ENCODE measurements at places on chromosomes 3 and 15.

GRCh38 chr3:56369914-56370313 lies 98.4 kb downstream of the ERC2 start:
- no peak for DNase-seq

GRCh38 chr15:29128671-29129070 lies 141.0 kb downstream of the NSMCE3 start:
- DNase-seq: no peak

DNA sequence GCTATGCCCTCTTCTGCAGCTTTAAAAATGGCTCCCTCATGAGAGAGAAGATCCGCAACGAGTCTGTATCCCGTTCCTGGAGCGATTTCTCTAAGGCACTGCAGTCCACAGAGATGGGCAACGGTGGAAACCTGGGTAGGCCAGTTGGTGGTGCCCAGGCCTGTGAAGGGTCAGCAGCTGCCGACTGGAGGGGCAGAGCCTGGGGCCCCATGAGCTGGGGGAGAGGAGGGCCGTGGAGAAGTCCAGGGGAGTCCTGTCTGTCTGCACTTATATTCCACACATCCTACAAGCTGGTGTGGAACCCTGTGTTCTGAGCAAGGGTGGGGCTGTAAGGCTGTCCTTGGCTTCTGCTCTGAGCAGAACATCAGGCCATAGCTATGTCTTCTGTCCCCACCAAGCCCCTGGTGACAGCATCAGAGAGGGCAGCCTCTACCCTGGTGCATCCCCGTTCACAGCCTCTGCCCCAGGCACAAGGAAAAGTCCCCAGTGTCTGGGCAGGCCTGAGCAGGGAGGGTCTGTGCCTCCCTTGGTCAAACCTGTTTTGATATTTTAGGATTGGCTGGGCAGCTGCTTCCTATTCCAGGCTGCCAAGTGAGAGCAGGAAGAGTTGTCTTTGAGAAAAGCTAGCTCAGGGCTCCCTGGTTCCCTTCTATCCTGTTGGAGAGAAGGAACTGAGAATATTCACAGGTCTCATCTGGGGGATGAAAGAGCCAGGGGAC lies 29.7 kb downstream of the XYLB start:
- DNase-seq: no peak

DNA sequence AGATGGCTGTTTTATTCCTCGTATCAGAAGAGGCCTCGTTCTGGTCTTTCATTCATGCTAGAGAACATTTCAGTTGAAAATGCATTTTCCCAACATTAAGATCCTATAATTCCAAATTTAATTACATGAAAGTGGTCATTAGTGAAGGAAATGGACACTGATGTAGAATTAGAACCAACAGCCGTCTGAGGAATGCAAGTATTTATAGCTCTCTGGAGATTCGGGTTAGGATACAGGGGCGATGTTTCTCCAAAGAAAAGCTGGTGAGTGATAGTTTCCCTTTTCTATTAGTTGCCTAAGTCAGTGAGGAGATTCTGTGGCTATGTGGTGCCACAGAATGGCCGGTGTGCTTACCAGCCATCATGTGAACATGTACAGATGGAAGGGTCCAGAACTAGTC lies 109.0 kb upstream of the IL12A start:
- DNase-seq: no peak

- DNase-seq: no peak
Measured at GRCh38 chr3:127036209-127037020, 53.5 kb downstream of the PLXNA1 start.

- DNase-seq: peak; percentile 61
Measured at GRCh38 chr15:40929660-40930429, 705 bp downstream of the DLL4 start.

DNA sequence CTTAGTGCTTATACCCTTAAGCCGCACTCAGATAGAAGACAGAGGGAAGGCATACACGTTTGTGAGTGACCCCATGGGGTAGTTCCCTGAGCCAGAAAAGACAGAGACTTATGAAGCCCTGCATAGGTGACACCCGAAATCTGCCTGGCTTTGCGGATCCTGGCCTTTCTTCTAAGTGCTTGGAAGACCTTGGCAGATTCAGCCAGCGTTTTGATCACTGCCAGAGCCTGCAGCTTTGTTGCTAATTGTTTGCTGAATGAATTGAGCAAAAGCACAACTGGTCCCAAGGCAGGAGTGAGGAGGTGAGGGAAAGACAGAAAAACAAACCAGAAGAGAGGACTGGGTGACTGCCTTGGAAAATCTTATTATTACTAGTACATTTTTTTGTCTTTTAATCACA lies 168.3 kb upstream of the ICE2 start:
- DNase-seq: no peak

- no peak for DNase-seq
Measured at GRCh38 chr3:158909870-158910269, 108.0 kb downstream of the MFSD1 start.

DNA sequence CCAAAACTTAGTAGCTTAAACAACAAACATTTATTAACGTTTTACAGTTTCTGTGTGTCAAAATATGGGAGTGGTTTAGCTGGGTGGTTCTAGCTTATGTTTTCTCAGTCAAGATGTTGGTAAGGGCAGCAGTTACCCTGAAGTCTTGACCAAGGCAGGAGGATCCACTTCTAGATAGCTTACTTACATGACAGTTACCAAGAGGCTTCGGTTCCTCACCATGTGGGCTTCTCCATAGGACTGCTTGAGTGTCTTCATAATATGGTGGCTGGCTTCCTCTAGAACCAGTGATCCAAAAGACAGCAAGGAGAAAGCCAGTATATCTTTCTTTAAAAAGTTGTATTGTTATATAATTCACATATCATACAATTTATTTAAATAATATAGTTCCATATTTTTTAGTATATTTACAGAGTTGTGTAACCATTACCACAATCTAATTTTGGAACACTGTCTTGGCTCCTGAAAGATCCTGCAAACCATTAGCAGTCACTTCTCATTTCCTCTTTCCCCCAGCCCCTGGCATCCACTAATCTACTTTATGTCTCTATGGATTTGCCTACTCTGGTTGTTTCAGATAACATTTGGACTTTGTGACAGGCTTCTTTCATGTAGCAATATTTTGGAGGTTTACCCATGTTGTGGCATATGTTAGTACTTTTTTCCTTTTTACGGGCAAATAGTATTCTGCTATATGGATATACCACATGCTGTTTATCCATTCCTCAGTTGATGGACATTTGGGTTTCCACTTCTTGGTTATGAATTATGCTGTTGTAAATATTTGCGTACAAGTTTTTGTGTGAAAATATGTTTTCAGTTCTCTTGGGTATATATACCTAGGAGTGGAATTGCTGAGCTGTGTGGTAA lies 33.3 kb downstream of the MAPK6 start:
- DNase-seq: no peak

DNA sequence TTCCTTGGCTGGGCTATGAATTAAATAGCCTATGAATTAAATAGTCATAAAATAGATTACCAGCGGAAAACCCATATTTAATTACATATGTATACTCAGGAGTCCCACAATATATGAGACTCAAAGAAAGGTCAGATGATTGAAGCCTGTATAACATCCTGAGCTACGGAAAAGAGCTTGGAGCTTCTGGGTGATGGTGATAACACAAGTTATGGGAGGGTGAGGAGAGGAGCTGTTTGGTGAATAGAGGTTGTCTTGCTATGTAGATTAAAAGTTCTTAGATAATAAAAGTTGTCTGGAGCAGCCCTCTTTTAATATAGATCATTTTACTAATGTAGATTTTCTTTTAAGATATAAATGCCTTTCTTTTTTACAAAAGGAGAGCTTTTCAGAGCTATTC lies 1.8 kb downstream of the PML start:
- DNase-seq: no peak

DNA sequence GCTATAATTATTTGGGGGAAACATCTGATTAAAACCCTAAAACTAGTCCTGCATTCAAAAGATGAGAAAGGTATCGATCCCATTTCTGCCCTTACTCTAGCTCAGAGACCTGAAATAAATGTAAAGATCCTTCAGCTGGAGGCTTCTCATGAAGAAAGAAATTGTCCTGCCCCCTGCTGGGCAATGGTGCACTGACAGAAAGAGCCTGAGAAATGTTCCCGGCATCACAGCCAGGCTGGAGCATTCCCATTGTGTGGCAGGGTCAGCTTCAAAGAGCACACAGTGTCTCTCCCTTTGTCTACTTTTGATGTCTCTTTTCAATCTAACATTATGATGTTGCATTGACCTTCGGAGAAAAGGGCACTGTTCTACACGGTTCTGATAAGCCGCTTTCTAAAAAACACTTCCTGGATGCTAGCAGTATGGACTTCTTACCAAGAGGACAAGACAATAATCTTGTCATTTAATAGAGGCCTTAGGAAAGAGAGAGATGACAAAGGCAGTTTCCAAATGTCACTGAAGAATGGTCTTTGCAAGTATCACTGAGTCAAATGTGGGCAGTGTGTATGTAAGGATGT lies 287.5 kb downstream of the MAGI1 start:
- peak; percentile 37 for DNase-seq

GRCh38 chr3:37770938-37771918 lies 90.5 kb upstream of the CTDSPL start:
- DNase-seq: no peak

DNA sequence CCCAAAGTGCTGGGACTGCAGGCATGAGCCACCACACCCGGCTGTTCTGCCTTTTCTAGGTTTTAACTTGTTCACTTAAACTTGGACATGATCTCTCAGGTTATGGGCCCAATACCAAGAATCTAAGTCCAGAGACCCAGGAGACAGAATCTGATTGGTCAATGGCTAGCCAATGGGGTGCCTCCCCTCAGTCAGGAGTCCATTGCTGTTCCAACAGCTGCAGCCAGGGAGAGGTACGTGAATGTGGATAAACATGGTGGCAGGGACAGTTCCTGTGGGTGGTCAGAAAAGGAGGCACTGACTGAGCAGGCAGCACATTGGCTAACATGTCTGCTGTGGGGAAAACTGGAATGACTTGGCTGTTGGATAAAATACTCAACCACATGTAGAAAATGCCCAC lies 140.3 kb downstream of the RPLP1 start:
- no peak for DNase-seq

GRCh38 chr3:57100046-57100695 lies 39.7 kb downstream of the SPATA12 start:
- DNase-seq: peak; percentile 81

GRCh38 chr3:118564800-118565199 lies 469.8 kb downstream of the IGSF11 start:
- DNase-seq: no peak

GRCh38 chr15:35381328-35381727 lies 164.6 kb downstream of the DPH6 start:
- DNase-seq: no peak

- no peak for DNase-seq
Measured at GRCh38 chr3:160477750-160478149, 28.2 kb upstream of the TRIM59 start.

- no peak for DNase-seq
Measured at GRCh38 chr15:48571510-48571909, 74.0 kb downstream of the FBN1 start.

GRCh38 chr3:68802111-68802870 lies 130.1 kb downstream of the TAFA4 start:
- DNase-seq: no peak

GRCh38 chr15:28112101-28112760 lies 13.1 kb upstream of the OCA2 start:
- DNase-seq: no peak

- no peak for DNase-seq
Measured at GRCh38 chr3:15023719-15024118, 41.4 kb downstream of the MRPS25 start.

DNA sequence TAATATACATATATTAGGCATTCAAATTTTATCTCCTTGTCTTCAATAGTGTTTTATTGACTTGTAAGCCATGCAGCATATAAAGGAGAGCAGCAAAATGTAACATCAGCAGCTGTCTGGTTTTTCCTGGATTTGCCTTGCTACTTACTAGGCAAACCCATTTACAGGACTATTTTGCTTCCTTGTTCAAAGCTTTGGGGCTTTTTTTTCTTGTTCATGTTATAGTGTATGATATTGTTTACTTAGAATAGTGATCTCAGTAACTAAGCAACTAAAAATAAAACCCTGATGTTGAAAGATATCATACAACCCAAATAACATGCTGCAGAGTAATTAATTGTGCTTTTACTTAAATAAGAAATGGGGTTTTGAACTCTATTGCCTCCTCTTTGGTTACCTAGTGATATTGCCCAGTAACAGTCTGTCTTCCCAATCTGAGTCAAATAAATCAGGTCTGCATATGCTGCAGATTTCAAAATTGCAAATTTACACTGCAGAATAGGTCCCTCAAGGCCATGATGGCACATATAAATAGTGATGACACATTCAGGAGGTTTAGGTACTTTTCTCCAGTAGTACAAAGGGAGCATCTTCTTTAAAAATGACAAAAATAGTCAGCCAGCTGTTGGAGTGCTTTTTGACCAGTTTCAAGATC lies 578.1 kb upstream of the NECTIN3 start:
- no peak for DNase-seq

GRCh38 chr3:114108137-114108536 lies 51.6 kb downstream of the QTRT2 start:
- DNase-seq: no peak

GRCh38 chr15:77017091-77017660 lies 22.2 kb downstream of the PSTPIP1 start:
- no peak for DNase-seq

GRCh38 chr3:60133269-60134162 lies 1083.7 kb upstream of the CFAP20DC start:
- DNase-seq: no peak

GRCh38 chr3:50242381-50242770 lies 6.4 kb downstream of the GNAI2 start:
- no peak for DNase-seq

DNA sequence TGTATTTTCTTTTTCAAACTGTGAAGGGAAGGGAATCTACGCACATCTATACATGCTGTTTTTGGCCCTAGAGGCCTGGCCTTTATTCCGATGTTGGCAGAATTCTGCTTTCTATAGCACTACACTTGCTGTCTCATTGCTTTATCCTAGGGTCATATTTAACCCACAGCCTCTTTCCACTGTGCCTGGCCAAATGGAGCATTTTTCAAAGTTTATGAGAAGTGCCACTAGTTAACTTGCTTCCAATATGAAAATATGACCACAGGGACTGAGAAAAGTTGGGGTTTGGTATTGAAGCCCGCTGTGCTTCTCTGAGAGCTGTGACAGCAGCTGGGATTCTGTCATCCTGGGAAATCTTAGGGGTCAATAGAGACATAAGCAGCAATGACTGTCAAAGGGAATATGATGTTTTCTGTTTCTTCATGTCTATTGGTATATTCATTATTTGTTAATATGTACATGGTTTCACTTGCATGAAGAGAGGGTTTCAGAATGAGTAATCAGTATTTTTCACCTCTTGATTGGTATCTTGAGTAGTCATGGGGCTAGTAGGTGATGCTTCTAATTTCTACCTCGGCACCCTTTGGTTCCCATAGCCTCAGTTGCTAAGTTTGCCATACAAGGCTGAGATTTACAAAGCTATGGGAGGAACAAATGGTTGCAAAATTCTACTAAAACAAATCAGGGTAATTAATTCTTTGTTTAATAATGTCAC lies 275.8 kb upstream of the RBMS3 start:
- no peak for DNase-seq

- DNase-seq: peak; percentile 64
Measured at GRCh38 chr15:77753281-77753873, 120.7 kb upstream of the LINGO1 start.

DNA sequence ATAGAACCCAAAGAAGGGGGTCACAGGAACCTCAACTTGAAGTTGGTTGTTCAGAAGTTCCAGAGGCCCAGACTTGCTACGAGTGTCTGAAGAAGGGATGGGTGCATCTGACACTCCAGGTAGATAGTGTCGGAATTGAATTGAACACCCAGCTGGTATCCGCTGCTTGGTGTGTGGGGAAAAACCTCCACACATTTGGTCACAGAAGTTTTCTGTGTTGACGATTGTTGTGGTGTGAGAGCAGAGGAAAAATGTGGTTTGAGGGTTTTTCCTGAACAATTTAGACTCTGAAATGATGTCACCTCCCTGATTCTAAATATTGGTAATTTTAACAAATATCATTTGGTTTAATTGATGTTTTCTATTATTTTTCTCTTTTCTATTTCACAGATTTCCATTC lies 218.8 kb upstream of the CTNNB1 start:
- no peak for DNase-seq
